ENCODE measurements at places on chromosomes 11 and 22.

DNA sequence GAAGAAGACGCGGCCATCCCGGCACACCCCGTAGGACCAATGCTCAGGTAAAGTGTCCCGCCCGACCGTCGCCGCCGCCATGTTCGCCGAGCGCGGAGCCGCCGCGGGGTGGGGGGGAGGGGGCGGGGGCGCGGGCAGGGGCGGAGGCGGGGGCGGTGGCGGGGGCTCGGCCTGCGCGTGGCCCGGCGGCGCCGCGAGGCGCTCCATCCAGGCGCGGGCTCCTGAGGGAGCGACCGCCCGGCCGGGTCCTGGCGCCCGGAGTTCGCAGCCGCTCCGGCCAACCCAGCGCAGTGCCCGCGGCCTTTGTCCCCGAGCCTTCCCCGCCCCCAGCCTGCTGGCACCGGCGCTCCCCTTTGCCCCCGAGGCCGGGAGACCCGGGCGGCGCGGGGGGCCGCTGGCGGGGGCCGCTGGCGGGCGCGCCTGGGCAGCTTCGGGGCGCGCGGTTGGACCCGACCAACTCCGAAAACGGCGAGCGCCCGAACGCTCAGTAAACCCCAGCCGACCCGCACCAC lies at the start of gene PLEKHA7:
TSS of gene PLEKHA7 (minus strand) at position 94 of the 512 bp plus-strand sequence. CDS start at position 81, 13 bp downstream.
- DNase-seq: no peak

GRCh38 chr11:122089111-122089510 lies 26.9 kb downstream of the BLID start:
- no peak for DNase-seq

GRCh38 chr11:40029391-40029790 lies 1430.1 kb downstream of the LRRC4C start:
- DNase-seq: no peak

GRCh38 chr11:5274395-5274794 lies 4.7 kb upstream of the HBE1 start:
- DNase-seq: no peak

- no peak for DNase-seq
Measured at GRCh38 chr11:65491614-65492386, 7.0 kb upstream of the MALAT1 start.
